ENCODE measurements at places on chromosomes 3 and 15. TPM values are rescaled to one million over a fixed set of nuclear protein-coding genes. Genes with fewer than 3 reads are reported as not detected.

Gene XCR1
- total RNA-seq: not detected

Gene MUC20
- 0.24 TPM for total RNA-seq

Gene INAFM2
- 8.1 TPM for total RNA-seq

Gene SPINK8
- not detected for total RNA-seq

Gene ANKRD63
- total RNA-seq: not detected

Gene GPR27
- not detected for total RNA-seq

Gene ZBTB47
- 3.1 TPM for total RNA-seq

Gene TMEM212
- total RNA-seq: not detected

Gene POMGNT2
- 9.9 TPM for total RNA-seq

Gene ADAMTS17
- 0.36 TPM for total RNA-seq

Gene TMCO5A
- not detected for total RNA-seq

Gene IL5RA
- not detected for total RNA-seq

Gene CPLX3
- not detected for total RNA-seq

Gene RARB
- not detected for total RNA-seq

Gene STARD9
- 2.7 TPM for total RNA-seq

Gene GUCA1C
- not detected for total RNA-seq

Gene LYZL4
- not detected for total RNA-seq

Gene ATG3
- total RNA-seq: 43.3 TPM

Gene HLTF
- 39.8 TPM for total RNA-seq

Gene INO80
- total RNA-seq: 18.5 TPM

Gene CX3CR1
- total RNA-seq: not detected

Gene SERPINI2
- total RNA-seq: not detected

Gene AGBL1
- not detected for total RNA-seq

Gene HDC
- total RNA-seq: not detected

Gene TSEN2
- 16.4 TPM for total RNA-seq

Gene ROBO1
- total RNA-seq: 71.0 TPM

Gene DNAJA4
- total RNA-seq: not detected

Gene NEK11
- 2.2 TPM for total RNA-seq

Gene GOLGA8H
- 0.49 TPM for total RNA-seq

Gene CPEB1
- total RNA-seq: 0.07 TPM

Gene HYAL1
- 50.5 TPM for total RNA-seq

Gene EOGT
- total RNA-seq: 11.1 TPM

Data from HepG2 (cell line).